GM04504 (cell line): ENCODE measurements at places on chromosomes 12 and 14.
A peak's percentile ranks its signal among the peaks of the same experiment; 100 is the strongest.

- no peak for DNase-seq
Measured at GRCh38 chr12:54521293-54522060, 23.9 kb downstream of the NCKAP1L start.

- DNase-seq = no peak
Measured at GRCh38 chr14:89418976-89419375, 1.9 kb upstream of the FOXN3 start.

GRCh38 chr12:46388427-46389021 is 16.0 kb upstream of the SLC38A2 start:
- DNase-seq = no peak

- DNase-seq = no peak
Measured at GRCh38 chr12:112907415-112908157, 824 bp downstream of the OAS1 start.

GRCh38 chr14:104284636-104285507 is 146.5 kb downstream of the KIF26A start:
- DNase-seq = no peak

DNA sequence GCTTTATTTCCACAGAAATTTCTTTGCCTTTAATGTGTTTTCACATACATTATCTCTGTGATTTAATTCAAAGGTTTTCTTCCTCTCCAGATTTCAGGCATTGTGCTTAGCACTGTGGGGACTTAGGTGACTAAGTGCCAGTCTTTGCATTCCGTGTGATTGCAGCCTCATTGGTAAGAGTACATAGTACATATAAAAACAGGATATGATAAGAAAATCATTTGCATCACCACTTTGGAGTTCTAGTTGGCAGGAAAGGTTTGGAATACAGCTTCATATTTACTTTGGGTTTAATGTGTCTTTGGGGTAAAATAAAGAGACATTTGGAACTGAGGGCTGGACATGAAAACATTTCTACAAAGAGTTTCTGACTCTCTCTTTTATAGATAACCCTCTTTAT is 37.8 kb upstream of the C12orf75 start:
- DNase-seq = no peak

DNA sequence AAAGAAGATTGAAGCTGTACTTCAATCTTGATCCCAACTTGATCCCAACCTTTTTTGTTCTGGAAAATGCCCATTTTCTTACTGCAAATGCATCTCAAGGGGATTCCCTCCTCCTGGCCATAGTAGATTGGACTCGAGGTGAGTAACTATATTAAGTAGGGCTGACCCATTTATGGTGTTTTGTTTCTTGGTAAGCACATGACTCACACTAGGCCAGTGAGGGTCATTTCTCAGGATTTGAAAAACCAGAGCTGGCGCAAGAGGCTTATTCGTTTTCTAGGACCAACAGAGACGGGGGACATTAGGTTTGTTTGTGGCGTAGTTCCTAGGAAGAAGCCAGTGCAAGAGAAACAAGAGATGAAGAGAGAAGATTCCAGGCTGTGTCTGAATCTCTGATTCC is 51.4 kb downstream of the MRPL42 start:
- no peak for DNase-seq

DNA sequence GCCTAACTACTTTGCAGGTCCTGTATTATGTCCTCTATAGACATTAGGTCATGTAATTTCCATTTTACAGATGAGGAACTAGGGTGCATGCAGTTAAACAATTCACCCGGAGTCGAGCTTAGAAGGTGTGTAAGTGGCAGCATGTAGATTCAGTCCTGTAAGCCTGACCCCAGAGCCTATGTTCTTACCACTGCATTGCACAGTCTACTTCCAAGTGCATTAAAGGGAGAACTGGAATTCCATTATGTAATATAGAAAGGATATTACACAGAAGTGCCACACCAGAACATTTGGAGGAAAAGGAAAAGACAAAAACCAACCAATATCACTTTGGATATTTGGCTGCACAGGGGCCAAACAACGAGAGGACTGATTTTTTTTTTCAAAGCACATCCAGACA is 1.2 kb downstream of the GLT8D2 start:
- no peak for DNase-seq

DNA sequence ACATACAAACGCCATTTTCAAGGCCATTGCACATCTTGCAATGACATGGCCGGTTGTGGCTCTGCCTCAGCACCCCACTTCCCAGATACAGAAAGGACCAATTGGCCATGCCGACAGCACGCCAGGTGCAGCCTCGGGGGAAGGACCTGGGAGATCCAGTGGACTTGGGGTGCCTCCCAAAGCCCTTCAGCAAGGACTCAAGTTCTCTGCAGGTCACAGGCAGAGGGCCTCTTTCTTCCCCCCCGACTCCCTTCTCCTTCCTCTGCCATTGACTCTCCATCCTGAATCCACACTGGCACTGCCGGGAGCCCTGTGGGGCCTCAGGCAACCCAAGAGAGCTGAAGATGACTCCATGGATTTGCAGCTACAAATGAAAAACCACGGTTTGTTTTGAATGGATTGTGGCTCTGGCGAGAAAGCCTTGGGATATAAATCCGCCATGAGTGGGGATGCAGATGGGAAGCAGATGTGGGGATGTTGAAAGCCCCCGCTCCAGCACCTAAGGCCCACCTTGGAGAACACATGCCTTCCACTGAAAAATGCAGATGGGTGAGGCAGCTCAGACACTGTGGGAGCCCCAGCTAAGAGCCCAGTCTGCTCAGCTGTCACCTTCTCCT is 35.1 kb upstream of the LTBP2 start:
- DNase-seq = no peak

- no peak for DNase-seq
Measured at GRCh38 chr12:56256326-56256960, 1.7 kb downstream of the ANKRD52 start.

DNA sequence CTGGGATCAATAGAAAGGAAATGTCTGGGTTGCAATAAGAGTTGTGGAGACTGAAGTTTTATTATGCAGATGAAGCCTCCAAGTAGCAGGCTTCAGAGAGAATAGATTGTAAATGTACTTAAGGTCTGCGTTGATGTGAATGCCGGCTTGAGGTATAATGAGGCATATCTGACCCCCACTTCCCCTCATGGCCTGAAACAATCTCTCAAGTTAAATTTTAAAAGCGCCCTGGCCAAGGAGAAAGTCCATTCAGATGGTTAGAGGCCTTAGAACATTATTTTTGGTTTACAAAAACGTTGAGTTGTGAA is 28.3 kb upstream of the HIGD1C start:
- DNase-seq = no peak

DNA sequence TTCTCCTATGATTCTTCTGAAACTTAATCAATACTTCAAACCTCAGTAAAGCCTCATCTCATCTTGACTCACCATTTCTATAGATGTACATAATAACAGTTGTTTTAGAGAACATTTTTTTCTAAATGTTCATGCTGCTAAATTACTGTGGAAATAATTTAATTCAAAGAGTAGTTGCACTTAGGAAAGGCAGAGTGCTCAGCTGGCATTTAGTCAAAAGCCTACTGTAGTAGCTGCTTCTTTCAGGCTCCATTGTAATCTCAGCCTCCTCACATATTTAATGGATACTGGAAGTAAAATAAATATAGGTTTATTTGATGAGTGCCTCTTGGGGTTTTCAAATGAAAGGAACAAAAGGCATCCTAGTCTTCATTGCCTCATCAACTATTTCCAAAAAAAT is 325.0 kb downstream of the CCER1 start:
- no peak for DNase-seq

DNA sequence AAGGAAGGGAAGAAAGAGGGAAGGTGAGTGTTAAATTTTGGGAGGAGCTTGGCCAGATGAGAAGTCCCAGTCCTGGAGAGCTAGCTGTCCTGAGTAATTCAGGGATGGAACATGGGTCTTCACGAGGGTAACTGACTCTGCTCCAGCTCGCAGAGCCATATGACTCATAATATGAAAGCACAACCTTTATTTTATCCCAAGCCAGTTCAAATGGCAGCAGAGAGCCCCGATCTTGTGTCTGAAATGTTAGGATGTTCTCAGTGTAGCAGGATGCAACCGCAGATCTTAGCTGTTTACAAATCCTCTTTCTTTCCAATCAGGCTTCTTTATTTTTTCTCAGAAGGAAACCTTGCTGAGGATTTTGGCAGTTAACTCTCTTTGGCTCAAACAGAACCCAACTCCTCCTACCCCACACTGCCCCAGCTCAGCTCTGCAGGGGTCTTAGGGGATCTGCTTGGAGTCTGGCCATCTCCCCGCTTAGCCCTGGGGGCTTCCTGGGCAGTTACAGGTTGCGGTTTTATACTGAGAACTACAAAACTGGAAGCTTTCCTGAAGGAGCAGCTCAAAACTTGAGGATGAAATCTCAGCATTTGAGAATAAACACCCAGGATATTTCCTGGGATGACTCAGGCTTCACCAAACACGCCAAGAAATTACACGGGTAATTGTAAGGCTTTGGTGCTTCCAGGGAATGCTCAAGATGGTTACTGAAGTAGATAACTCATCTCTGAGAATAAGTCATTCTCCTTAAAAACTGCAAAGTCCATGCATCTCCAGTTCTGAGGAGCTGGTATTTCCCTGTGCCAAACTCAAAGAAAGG is 92.5 kb downstream of the VCPKMT start:
- peak; percentile 78 for DNase-seq

DNA sequence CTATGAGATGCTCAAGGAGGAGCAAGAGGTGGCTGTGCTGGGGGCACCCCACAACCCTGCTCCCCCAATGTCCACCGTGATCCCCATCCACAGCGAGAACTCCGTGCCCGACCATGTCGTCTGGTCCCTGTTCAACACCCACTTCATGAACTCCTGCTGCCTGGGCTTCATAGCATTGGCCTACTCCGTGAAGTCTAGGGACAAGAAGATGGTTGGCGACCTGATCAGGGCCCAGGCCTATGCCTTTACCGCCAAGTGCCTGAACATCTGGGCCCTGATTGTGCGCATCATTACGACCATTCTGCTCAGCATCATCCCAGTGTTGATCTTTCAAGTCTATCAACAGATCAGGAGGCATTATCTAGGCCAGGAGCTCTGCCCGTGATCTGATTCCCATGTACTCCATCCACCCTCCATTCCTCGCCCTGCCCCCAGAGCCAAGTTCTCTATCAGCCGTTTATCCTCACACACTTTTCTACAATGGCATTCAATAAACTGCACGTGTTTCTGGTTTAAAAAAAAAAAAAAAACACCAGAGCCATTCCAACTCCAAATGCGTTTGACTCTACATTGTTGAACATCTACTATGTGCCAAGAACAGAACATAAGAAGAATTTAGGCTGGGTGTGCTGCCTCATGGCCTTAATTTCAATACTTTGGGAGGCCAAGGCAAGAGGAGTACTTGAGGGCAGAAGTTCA is 17.5 kb downstream of the ATXN2 start:
- no peak for DNase-seq

DNA sequence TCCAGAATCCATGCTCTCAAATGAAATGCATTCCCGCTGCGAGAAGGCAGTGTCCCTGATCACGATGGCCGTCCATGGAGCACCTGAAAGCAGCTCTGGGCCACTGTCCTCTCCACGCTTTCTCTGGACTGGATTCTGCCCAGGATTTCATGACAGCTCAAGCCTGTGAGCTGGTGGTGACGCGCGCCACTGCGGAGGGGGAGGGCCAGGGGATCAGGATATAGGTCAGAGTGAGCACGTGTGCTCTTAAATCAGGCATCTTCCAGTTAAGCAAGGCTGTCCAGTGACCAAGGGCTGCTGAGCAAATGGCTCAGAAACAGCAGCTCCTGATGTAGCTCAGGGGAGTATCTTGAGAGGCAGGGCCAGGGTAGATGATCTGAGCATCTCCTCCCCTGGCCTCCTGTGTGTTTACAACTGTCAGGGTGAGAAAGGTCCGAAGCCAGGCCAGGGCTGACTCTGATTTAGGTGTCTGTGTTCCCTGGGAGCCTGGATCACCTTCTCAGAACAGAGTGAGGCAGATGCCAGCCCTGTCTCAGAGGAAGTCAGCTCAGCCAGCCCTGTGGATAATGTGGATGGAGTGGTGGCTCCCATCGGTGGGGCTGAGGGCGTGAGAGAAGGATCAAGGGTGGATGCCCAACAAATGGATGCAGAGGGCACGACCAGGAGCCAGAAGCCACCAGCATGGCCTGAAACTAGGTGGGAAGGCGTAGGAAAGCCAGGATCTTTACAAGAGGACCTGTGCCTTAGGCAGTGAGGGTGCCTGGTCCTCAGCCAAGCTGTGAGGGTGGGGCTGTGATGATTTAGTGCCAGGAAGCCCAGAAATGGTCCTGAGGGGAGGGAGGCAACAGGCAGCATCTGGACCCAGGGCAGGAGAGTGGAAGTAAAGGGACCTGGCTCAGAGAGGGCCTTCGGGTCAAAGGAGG is 55.3 kb downstream of the ELK3 start:
- DNase-seq = peak; percentile 54

DNA sequence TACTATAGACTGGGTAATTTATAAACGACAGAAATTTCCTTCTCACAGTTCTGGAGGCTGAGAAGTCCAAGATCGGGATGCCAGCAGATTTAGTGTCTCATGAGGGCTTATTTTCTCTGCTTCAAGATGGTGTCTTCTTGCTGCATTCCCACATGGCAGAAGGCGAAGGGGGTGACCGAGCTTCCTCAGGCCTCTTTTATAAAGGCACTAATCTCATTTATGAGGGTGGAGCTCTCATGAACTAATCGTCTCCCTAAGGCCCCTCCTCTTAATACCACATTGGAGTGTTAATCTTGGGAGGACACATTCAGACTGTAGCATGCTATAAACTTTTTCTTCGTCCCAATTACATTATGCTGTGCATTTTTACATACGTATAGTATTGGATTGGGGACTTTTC is 200.4 kb upstream of the ARHGAP5 start:
- DNase-seq = no peak

DNA sequence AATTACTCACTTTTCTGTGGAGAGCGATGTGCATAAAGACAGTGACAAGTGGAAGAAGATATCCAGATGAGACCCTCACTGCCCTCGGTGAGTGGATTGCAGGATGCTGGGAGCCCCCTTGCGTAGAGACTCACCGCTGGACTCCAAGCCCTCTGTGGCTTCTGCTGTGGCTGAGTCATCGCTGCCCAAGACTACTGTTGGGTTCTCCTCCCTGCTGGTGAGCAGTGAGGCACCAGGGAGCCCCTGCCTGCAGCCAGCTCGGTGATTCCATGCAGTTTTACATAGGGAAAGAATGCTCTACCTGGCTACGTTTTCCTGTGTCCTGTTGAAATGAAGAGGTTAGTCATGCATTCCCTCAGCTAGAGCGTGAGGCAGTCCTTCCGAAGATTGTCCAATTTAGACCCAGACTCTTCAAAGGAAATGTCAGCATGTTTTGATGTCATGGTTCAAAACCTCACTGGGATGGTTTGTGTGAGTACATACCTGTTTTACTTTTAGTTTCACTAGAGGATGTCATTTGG is 28.2 kb downstream of the TRAF3 start:
- DNase-seq = no peak

GRCh38 chr14:67938071-67938470 is 118.5 kb downstream of the RAD51B start:
- DNase-seq = no peak
